ENCODE measurements at places on chromosomes 16 and 17. TPM values are rescaled to one million over a fixed set of nuclear protein-coding genes. Genes with fewer than 3 reads are reported as not detected.

The SAMD14 gene
- 0.68 TPM for total RNA-seq

The MRPS34 gene
- 252 TPM for total RNA-seq

The PIPOX gene
- total RNA-seq, result 0.21 TPM

The SOST gene
- not detected for total RNA-seq

The KCNG4 gene
- total RNA-seq, result not detected

The MARCHF10 gene
- total RNA-seq, result 1.8 TPM

The EME1 gene
- total RNA-seq, result 14.8 TPM

The ZFP1 gene
- total RNA-seq, result 8.7 TPM

The CHAD gene
- not detected for total RNA-seq

The C1QL1 gene
- total RNA-seq, result 17.0 TPM

The KRT20 gene
- total RNA-seq, result 0.27 TPM
